ENCODE measurements at places on chromosomes 1 and 21. TPM values are rescaled to one million over a fixed set of nuclear protein-coding genes. Genes with fewer than 3 reads are reported as not detected.

NBPF6 gene
- not detected for total RNA-seq

PIGK gene
- 50.7 TPM for total RNA-seq

TEDDM1 gene
- not detected for total RNA-seq

LCE3E gene
- not detected for total RNA-seq

SPRR2B gene
- not detected for total RNA-seq

GPR25 gene
- not detected for total RNA-seq

CELA2A gene
- total RNA-seq = not detected

RCSD1 gene
- total RNA-seq = 0.26 TPM

C1QC gene
- total RNA-seq = not detected

OTUD3 gene
- 4.6 TPM for total RNA-seq

LCE2B gene
- not detected for total RNA-seq

AKT3 gene
- 46.5 TPM for total RNA-seq

ELF3 gene
- 0.13 TPM for total RNA-seq

SORT1 gene
- 18.4 TPM for total RNA-seq

F3 gene
- total RNA-seq = 28.9 TPM

AADACL3 gene
- total RNA-seq = not detected

TPTE gene
- total RNA-seq = not detected

MYBPH gene
- total RNA-seq = 0.52 TPM

USF1 gene
- total RNA-seq = 45.6 TPM

Measured in articular chondrocyte of knee joint (primary cell).